ENCODE measurements at places on chromosomes 11 and 22.

DNA sequence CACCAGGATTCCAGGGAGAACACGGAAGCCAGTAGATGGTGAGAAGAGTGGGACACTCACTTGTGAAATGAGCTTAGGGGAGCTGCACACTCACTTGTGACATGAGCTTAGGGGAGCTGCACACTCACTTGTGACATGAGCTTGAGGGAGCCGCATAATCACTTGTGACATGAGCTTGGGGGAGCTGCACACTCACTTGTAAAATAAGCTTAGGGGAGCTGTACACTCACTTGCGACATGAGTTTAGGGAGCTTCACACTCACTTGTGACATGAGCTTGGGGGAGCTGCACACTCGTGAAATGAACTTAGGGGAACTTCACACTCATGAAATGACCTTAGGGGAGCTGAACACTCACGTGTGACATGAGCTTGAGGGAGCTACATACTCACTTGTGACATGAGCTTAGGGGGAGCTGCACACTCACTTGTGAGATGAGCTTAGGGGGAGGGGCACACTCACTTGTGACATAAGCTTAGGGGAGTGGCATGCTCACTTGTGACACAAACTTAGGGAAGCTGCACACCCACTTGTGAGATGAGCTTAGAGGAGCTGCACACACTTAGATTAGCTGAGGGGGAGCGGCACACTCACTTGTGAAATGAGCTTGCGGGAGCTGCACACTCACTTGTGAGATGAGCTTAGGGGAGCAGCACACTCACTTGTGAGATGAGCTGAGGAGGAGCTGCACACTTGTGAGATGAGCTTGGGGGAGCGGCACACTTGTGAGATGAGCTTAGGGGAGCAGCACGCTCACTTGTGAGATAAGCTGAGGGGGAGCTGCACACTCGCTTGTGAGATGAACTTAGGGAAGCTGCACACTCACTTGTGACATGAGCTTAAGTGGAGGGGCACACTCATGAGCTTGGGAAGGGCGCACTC lies 59.0 kb downstream of the NCAPD3 start:
- DNase-seq = no peak

DNA sequence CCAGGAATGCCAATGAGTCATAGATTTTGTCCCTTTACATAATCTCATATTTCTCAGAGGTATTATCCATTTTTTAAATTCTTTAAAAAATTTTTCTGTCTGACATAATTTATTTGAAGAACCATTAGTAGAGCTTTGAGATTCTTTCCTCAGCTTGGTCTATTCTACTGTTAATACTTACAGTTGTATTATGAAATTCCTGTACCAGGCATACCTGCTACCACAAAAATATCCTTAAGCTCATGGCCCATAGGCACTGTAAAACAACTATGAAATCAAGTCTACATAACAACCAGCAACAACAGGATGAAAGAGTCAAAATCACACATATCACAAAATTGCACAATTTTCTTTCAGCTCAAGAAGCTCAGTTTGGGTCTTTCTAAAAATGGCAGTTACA lies 541.3 kb downstream of the LUZP2 start:
- no peak for DNase-seq

- no peak for DNase-seq
These were observed 29.8 kb downstream of the ARHGAP42 start for GRCh38 chr11:100716838-100717237.

GRCh38 chr11:6285019-6285418 lies 25.4 kb downstream of the CCKBR start:
- no peak for DNase-seq

DNA sequence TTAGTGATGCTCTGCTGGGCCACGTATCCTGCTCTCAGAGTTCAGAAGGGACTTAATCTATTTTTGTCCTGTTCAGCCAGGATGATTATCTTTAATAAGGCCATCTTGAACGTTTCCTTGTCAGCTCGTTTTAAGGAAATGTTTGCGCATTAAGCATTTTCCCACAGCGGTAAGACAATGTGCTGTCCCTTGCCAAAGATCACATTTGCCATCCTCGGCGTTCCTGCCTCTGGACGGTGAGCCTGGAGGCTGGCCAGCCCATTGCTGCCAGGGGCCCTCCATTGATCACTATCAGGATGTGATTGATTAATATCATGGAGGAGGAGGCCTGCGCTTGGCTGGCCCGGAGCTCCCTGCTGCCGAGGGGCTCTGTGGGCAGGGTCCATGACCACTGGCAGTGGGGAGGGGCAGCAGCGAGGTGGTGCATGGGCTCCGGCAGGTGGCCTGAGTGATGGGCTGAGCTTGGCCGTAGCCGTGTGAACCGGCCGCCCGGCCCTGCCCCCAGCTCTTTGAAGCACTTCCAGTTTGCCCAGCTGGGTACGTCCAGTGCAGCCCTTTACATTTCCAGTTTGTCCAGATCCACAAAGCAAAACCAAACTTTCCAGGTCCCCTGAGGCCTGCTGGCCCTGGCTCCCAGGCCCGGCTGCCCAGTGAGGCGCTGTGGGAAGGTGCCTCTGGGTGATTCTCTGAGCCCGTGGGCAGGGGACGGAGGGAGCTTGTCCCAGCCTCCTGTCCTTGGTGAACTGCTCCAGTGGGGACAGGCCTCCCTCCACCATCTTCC lies 49.5 kb upstream of the SMIM38 start:
- DNase-seq = no peak

GRCh38 chr22:21020802-21021429 lies 6.0 kb downstream of the P2RX6 start:
- DNase-seq = no peak

- DNase-seq = no peak
These were observed 49.4 kb upstream of the ADA2 start for GRCh38 chr22:17268501-17269223.

DNA sequence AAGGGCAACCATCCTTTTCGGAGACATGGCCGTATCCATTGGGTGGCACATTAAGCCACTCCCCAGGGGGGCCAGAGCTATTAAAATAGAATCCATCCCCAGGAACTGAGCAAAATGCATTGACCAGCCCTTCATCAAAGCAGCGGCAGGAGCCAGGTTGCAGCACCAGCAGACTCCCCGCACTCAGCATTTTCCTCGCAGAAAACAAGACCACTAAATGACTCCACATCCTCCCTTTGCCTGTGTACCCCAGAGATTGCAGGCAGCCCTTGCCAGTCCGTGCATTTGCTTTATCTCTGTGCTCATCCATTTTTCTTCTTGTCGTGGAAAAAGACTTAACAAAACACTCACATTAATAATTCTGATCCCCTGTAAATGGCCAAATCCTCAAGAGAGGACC lies 144.4 kb upstream of the LARGE1 start:
- no peak for DNase-seq

DNA sequence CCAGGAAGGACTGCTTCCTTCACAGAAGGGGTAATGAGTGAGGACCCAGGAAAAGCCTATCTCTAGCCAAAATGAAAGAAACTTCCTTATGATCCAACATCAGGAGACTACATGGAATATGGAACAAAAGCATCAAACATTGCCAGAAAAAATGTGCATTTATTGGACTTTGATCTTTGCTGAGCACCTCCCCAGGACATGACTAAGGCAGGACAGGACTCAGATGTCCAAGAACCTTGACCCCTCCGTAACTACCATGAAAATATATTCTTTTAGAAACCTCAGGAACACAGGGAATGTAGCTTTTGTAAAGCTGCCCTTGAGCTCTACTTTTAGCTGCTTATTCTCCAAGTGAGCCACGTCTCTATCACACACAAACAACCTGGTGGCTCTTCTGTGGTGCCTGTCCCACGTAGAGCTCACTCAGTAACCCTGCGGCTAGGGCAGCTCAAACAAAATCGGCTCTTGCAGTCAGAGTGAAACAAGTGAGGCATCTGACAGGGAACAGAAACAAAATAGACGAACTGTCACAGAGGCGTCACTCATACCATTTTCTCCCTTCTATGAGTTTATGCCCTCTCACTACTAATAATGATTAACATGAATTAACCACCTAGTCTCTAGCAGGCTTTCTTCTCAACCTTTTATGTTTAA lies 471.5 kb upstream of the API5 start:
- no peak for DNase-seq

- DNase-seq = peak; percentile 29
These were observed 52.5 kb upstream of the CLDN5 start for GRCh38 chr22:19576460-19577421.

- no peak for DNase-seq
These were observed 349 bp downstream of the TIMM10 start for GRCh38 chr11:57530215-57530595.

GRCh38 chr22:25627271-25627852 lies 62.9 kb downstream of the GRK3 start:
- no peak for DNase-seq

DNA sequence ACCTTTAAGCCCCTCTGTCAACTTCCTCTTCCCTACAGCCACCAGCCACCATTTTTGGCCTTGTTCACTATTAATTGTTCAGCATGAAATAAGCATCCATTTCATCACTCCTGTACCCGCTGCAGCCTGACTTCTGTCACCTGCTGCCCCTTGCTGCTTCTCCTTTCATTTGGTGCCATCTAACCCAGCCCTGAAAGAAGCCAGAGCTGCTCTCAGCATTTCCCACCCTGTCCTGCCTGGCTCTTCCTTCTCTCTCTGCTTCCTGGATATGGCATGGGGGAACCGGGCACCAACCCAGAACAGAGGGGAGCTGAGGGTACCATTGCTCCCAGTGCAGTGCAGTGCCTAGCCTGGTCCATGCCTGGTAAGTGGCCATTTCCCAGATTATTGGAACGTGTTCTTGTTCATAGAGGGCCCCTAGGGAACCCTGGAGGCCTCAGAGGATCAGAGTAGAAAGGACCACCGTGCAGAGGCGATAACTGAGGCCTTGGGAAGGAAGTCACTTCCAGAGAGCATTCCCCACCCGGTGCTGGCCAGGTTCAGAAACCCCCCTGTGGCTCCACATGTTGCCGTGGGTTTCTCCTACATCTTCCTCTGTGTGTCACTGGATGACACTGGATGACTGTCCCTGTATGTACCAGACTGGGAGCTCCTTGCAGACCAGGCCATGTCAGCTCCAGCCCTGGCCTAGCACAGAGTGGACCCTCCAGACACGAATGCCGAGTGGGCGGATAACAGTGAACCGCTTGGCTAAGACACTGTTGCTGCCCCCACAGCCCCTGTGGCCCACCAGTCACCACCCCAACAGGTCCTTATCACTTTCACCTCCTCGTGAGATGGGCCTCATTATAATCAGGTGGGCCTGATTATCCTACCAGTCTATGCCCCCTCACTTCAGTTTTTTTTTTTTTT lies 4.7 kb downstream of the YDJC start:
- DNase-seq = no peak

DNA sequence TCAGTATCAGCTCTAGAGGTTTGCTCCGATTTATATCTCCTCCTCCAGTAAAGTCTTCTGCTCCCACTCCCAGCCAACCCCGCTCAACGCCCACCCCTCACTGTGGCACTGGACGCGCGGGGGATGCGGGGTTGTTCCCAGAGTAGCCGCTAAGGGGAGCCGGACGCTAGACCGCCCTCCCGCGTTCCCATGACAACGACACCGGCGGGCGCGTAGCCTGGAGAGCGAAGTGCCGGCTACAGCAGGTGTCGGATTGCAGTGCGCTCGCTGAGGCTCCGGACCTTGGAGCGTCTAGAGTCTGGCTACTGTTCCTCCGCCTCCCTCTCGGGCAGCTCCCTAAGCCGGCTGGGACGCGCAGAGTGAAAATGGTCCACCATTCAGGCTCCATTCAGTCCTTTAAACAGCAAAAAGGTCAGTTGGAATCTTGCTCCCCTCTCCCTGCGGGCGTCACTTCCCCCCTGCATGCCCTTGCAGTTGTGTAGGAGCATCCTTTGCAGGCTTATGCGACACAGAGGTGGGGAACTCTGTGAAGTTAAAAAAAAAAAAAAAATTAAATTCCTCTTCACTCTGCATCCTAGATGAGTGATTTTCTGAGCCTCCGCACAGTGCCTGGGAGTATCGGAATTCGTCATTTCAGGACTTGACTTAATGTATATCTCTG lies at the start of gene ANO3:
Gene ANO3 (plus strand): TSS at position 220 of the 661 bp plus-strand sequence. CDS start 146 bp downstream, at position 366.
- DNase-seq = no peak

- DNase-seq = no peak
These were observed 181.4 kb upstream of the MTMR2 start for GRCh38 chr11:96105197-96105895.

DNA sequence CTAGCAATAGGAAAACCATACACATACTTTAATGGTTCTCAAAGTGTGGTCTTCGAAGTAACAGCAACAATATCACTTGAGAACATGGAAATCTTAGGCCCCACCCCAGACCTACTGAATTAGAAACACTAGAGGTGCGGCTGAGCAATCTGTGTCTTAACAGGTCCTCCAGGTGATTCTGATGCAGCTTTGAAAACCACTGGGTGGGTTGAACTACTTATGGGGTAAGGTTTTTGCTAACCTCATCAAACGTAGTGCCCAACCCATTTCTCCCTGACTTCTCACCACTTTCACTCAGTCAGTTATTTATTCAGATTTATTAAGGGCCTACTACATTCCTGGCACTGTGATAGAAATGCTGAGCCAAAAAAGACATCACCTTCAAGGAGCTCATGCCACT lies 3.7 kb downstream of the MPZL2 start:
- DNase-seq = no peak

DNA sequence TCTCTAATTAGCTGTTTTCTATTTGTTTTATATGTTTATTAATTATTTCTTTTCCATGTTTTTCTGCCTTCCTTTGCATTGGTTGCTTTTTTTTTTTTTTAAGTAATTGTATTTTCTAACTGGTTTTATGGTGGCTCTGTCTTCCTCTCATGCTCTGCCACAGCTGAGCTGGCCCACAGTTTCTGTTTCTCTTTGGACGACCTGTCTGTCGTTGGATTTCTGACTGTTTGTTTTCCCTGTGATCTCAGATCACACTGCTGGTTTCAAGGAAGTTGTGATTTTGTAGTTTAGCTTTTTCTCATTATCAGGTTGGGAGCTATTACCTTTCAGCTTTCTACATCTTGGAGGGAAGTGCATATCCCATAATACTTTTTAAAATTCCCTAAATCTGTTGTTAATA lies 15.9 kb upstream of the OR6M1 start:
- DNase-seq = no peak

DNA sequence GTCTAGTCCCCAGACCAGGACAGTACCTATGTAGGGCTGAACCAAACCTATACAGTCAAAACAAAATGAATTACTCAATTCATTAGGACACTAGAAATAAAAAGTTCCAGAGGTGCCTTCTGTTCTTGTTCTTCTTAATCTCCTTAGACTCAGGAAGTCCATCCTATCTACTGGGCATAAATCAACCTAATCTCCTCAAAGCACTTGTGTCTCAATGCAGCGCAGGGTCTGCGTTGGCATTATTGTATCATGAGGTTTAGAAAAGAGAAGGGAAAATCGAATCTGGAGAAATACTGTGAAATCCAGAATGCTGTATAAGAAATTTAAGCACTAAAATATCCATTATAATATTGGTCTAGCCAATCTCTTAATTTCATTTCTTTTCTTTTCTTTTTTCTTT lies 2.4 kb upstream of the OR10V1 start:
- DNase-seq = no peak

DNA sequence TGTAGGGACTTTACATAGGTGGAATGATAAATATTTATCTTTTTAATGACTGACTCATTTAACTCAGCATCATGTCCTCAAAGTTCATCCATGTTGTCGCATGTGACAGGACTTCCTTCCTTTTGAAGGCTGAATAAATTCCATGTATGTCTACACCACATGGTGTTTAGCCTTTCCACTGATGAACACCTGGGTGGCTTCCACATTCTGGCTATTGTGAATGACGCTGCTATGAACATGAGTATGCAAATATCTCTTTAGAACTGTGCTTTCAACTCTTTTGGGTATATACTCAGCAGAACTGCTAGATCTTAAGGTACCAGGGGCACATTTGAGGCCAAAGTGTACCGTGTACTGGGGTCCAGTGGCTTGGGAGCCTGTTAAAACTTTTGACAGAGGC lies 24.1 kb downstream of the LARGE1 start:
- DNase-seq = no peak

Data from activated CD8-positive, alpha-beta memory T cell treated with anti-CD3 and anti-CD28 coated beads for 1 hour (primary cell).